ENCODE measurements at places on chromosomes 12 and 14.

- peaks cover 56% of the 10 kb centered on the region for H3K4me1 ChIP-seq
- H3K4me3 ChIP-seq: no peak overlapping the region
- DNase-seq: no peak
- no peak overlapping the region for H3K27ac ChIP-seq
- no peaks in the 10 kb centered on the region for H3K36me3 ChIP-seq
These were observed 47.9 kb downstream of the CDK17 start for GRCh38 chr12:96352161-96352835.

DNA sequence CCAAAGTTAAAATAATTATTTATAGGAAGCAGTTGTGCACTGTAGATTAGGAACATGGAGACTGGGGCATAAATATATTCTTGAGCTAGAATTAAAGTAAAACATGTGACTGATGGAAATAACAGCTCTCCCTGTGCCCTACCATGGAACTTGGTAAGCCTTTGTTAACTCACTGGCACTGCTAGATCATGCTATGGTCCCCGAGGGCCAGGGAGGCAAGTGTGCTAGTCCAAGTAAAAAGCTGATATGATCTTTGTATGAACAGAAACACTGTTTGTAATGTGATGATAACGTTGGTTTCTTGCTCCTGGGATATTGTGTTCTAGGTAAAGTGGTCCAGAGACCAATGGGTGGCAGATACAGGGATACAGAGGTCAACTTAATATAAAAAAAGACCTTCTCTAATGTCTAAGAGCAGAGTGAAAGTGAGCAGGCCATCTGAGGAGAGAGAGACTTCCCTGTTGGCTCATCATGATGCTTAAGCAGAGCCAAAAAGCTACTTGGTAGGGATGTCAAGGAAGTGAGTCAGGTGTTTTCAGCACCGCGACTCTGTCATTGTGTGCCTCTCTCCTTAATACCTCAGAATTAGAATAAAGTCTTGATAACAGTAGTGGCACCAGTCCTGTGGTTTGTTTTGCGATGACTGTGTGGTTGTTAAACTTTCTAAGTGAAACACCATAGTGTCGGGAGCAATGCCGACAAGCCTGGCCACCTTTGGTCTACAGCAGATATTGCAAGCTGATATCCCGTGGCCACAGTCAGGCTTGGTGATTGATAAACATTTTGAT, 27.6 kb downstream of the BICD1 start:
- H3K27ac ChIP-seq: peak overlapping the region; percentile 42
- no peaks in the 10 kb centered on the region for H3K36me3 ChIP-seq
- peaks cover 32% of the 10 kb centered on the region for H3K27me3 ChIP-seq
- no peak overlapping the region for H3K4me3 ChIP-seq
- peak; percentile 38 for DNase-seq

DNA sequence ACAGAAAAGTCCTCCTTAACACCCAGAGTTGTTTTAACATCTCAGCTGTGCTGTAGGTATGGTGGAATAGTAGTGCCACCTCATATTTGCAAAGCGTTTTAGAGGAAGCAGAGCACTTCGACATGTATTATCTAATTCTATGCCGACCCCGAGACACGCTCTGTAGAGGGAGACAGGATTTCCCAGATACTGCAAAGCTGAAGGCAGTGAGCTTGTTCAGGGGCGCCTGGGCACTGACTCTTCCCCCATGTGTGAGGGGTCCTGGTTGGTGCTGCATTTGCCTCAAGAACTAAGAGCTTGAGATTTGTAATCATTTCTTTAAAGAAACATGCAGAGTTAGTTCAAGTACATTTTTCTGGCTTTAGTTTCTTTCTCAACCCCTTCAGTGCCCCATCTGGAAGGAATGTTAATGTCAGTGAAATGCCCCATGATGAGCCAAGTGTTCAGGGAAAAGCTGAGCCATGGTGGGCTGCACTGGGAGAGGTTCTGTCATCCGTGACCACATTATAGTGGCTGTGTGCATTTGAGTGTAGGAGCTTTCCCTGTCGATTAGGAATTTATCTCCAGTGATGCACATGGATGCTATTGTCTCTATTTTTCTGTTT, 66.3 kb downstream of the MBIP start:
- no peaks in the 10 kb centered on the region for H3K36me3 ChIP-seq
- H3K4me3 ChIP-seq: no peak overlapping the region
- DNase-seq: no peak
- H3K27ac ChIP-seq: no peak overlapping the region

- no peak for DNase-seq
- no peak overlapping the region for H3K27ac ChIP-seq
- H3K4me3 ChIP-seq: no peak overlapping the region
- no peaks in the 10 kb centered on the region for H3K4me1 ChIP-seq
- H3K36me3 ChIP-seq: no peaks in the 10 kb centered on the region
These were observed 10.5 kb upstream of the PLBD2 start for GRCh38 chr12:113347892-113348291.
